ENCODE measurements at places on chromosomes 1 and 21.

- no peak for DNase-seq
These were observed 413.9 kb downstream of the LRRIQ3 start for GRCh38 chr1:73784026-73784425.

GRCh38 chr1:51535006-51535592, 16.0 kb upstream of the EPS15 start:
- peak; percentile 86 for DNase-seq

- no peak for DNase-seq
These were observed 109.1 kb downstream of the TIAM1 start for GRCh38 chr21:31234936-31235335.

- no peak for DNase-seq
These were observed 132.3 kb downstream of the HLCS start for GRCh38 chr21:36834192-36834591.

GRCh38 chr1:187577610-187578009, 748.9 kb downstream of the PLA2G4A start:
- no peak for DNase-seq

DNA sequence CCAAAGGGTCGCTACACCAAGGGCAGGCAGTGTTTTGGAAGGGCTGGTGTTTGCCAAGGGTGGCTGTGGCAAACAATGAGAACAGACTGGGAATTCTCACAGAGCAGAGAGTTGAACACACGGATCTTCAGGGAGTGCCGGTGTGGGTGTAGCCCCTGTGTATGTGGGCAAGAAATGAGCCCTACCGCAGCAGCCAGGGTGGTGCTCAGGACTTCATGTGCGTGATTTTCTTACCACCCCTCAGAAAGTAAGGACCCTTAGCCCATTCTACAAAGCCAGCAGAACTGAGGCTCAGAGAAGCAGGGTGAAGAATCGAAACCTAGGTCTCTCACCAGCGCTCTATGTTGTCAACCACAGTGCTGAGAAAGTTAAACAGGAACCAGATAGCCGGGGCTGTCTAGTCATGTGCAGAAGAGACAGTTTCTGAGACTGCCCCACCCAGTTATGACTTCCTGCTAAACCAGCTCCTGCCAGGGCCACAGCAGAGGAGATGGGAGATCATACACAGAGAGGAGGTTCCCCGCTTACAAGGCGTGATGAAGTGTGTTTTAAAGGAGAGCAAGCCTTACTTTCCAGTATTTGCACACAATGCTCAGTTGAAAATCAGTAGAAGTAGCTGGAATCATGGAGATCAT, 21.9 kb upstream of the MORC3 start:
- DNase-seq, result peak; percentile 91

- no peak for DNase-seq
These were observed 21.4 kb downstream of the GNB1 start for GRCh38 chr1:1869469-1869868.

DNA sequence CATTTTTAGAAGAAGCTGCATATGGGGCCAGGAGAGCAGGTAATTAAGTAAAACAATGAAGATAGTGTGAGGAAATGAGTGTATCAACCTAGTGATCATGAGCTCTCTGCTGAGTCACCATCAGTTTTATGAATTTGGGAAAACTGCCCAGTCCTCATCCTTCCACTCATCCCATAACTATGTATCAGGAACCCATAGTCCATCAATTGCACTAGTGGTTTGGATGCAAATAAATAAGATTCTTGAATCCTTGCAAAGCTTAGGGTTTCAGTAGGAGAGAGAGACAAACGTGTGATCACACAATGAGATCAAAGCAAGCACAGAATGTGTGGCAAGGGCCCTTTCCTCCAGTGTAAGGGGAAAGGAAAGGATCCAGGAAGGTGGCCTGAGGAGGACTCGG, 145.6 kb downstream of the ZZZ3 start:
- DNase-seq, result no peak

DNA sequence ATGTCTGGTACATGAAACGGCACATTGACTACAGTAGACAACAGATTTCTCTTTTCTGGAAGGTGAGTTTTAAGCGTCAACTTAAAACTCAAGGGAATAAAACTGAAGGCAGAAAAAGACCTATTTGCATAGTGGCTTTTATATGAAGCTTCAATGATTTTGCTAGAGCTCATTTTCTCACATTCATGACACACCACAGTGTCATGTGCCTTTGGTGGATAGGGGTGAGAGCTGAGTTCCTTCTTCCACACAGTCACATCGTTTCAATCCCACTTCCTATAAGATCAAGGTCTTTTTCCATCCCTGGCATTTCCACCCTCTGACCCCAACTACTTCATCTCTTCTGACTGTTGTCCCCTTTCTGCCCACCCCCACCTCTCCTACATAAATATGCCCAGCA, 31.0 kb downstream of the IL12RB2 start:
- no peak for DNase-seq

- DNase-seq, result no peak
These were observed 3.7 kb downstream of the OPRD1 start for GRCh38 chr1:28815533-28816185.

GRCh38 chr1:5831600-5832335, 160.5 kb downstream of the NPHP4 start:
- no peak for DNase-seq

- DNase-seq, result no peak
These were observed 1194.5 kb downstream of the PLA2G4A start for GRCh38 chr1:188023206-188023605.

DNA sequence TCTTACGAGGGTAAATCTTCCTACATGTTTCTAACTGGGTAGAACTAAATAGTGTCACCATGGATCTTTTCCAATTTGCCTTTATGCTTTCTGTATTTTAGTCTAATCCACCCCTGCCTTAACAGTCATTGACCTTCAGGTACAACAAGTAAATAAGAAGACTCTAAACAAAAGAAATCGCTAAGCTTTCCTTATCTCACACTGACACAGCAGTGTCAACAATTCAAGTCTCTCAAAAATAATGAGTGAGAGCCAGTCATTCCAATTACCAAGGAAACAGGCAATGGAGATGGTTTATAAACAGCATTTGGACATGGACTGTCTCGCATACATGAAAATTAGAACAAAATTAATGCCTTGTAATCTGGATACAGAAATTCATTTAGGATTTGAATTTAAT, 365.8 kb downstream of the VAV3 start:
- DNase-seq, result no peak

GRCh38 chr21:36079010-36079649, 9.3 kb downstream of the CBR1 start:
- DNase-seq, result no peak

- no peak for DNase-seq
These were observed 183.3 kb downstream of the ST6GALNAC3 start for GRCh38 chr1:76257823-76258222.

DNA sequence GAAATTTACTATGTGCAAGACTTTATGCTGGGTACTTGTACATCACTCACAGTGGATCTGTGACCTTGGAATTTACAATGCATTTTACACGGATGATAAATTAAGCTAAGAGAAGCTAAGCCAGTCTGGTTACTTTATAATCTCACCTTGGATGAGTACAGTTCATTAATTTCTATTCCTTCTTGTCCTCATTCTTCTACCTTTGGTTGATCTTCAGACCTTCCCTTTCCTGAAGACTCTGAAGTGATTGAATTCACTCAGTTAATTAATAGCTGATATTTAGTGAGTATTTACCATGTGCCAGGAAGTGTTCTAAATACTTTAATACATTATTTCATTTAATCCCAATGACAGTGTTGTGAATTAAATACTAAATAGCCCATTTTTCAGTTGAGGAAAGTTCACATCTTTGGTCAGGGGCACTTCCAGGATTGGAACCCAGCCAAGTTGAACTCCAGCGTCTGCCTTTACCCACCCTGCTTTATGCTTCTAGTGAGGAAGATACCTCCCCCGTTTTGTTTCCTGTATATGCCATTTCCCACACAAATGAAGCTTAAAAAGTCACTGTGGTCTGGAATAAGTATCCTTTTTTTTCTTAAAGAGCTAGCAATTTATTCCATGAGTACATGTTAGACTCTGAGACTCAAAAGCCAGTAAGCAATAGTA, 146.6 kb downstream of the TLR5 start:
- no peak for DNase-seq

GRCh38 chr21:34675871-34676270, 7.1 kb downstream of the CLIC6 start:
- no peak for DNase-seq

DNA sequence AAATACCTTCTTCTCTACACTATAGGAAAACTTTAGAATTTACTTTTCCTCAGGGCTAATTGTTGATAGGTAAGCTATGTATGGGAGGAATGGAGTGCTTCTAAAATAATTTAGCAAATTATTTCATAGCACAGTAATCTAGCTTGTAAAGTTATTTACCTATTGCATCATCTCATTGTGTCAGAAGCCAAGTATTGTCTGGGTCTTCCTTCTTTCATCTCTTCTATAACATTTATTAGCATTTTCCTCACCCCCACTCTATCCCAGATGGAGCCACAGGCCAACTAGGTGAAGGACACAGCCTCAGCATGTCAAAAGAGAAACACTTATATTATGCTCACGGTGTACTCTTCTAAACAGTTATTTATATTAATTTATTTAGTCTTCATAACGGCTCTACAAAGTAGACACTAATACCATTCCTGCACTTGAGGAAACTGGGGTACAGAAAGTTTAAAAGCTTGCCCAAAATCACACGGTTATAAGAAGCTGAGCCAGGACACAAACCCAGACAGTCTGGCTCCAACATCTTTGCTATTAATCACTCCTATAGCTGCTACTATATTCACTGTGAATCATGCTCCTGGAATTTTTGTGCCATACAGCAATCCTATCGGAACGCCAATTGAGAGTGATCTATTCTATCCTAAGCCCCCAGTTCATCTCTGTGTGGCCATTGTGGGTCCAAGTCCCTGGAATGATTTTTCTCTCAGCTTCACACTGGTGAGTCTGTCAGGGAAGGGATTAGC, 43.1 kb downstream of the OR10J5 start:
- no peak for DNase-seq

GRCh38 chr1:229993060-229993459, 74.0 kb upstream of the GALNT2 start:
- no peak for DNase-seq

- no peak for DNase-seq
These were observed 47.7 kb upstream of the RBM15 start for GRCh38 chr1:110291241-110292030.

DNA sequence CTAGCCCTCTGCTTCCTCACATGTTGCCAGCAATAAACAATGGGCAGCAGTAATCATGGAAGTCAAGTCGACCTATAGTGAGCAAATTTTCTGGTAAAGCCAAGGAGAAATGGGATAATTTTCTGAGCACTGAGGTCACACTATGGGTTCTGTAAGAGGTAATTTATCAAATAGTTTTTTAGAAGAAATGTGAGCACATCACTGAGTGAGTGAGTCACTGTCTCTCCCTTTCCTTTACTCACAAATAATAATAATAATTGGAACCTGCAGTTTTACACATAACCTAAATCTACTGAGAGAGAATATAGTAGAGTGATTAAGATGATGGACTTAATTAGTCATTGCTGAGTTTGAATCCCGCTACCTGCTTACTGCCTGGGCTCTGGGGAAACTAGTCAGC, 23.6 kb downstream of the SLC35F3 start:
- no peak for DNase-seq

GRCh38 chr1:236930503-236930902, 73.7 kb downstream of the MT1HL1 start:
- no peak for DNase-seq

- DNase-seq, result no peak
These were observed 14.8 kb upstream of the ETV3L start for GRCh38 chr1:157114183-157115121.

DNA sequence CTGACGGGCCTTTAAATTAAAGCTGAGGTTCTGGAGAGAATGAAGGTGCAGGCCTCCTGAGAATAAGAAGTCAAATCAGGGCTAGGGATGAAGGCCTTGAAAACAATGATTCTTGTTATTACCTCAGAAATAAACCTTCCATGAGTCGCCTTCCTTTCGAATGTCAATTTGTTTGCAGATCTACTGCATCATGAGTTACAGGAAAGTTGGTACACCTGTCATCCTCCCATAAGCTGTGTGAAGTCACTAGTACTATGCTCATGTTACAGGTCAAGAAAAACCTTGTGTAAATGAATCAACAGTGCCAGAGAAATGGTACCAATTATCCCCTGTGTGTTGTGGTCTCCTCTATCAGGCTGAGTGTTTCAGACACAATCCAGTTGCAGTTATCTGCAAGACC, 281.2 kb upstream of the PLXNA2 start:
- DNase-seq, result no peak

GRCh38 chr1:94734963-94735901, 84.9 kb upstream of the SLC44A3 start:
- peak; percentile 34 for DNase-seq

DNA sequence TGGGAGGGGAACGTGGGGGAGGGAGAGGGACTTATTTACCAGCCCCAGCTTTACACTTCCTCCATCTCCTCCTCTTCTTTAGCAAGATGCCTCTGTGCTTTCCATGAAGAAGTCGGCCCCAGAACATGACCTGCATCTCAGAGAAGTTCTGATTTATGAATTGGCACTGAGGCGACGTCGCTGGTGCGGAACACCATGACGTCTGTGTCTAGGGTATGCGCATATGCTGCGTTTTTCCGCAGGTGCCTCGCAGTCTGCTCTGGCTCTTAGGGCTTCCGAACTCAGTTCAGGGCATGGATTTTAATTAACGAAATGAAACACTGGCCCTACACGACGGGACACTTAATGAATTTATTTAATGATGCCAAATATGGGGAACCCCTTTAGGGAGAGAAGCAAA, 510.3 kb downstream of the SMYD3 start:
- no peak for DNase-seq

DNA sequence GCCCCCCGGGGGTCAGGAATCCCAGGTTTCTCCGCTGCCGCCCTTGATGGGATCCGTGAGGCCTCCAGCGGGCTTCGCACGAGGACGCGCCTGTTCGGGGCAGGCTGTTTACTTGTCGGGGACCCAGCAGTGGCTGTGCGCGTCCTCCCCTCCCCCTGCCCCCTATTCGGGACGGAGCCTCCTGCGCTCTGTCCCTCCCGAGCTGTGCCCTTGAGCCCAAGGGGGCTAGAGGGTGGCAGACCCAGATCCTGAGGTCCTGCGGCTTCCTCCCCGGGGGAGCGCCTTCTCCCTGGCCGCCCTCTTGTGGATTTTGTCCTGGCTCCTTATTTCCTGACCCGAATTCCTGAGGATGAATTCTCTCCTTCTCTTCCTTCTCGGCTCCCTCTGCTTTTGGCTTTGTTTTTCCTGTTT, 38.4 kb downstream of the PIK3CD start:
- no peak for DNase-seq

Measured in hematopoietic multipotent progenitor cell treated with erythropoietin and hydrocortisone succinate and interleukin-3 and kit ligand, for 8 days (in vitro differentiated cells).